ENCODE measurements at places on chromosomes 7 and 10. TPM values are rescaled to one million over a fixed set of nuclear protein-coding genes. Genes with fewer than 3 reads are reported as not detected.

Gene DIP2C
- total RNA-seq = 46.5 TPM

GRCh38 chr10:70666960-70667798 is 5.1 kb upstream of the ADAMTS14 start:
- DNase-seq = no peak

- no peak for DNase-seq
Observed at GRCh38 chr7:97601931-97602457, 129.9 kb upstream of the TAC1 start.

DNA sequence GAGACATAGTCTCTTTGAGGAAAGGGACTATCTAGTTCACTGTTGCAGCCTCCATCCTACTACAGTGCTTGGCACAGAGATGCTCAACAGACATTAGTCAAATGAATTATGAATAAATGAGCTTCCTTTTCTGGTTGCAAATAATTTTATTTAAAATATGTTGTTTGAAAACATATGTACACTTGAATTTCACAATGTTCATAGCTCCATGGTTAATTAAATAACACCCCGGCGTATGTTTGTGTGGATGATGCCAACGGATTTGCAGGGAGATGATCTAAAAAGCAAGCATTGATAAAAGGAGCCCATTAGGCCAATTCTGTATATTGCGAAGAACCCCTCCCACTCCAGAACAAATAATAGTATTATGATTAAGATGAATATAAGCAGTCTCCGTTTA is 47.8 kb upstream of the ORC5 start:
- DNase-seq = no peak

DNA sequence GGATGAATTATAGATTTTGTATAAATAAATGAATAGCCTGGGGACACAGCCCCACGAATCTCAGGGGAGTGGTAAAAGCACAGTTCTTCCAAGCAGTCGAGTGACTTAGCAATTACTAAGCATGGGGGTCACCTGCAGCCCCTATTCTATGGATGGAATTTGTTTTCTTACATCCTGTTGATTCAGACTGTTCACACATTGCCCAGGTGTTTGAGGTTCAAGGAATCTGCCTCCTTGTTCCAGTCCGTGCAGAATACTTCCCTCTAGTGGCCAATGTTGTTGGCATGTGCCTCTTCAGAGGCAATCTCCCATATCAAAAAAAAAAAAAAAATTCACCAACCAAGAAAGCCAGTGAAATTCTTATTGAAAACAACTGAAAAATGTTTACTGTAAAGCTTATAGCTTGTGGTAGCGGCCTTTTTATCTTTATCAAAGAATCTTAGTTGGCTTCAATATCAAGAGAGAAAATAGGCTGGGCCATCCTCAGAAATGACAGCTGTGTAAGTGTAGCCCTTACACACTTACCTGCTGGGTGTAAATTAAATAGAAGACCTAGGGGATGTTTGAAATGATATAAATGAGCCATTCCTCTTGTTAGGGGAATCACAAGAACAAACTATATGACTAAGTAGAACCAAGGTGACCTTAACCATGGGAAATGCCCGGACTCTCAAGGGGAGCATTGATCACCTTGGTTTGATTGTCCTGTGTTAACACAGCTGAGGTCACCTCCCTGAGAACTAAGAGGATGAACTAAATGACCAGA is 7.8 kb downstream of the LIPM start:
- no peak for DNase-seq

- no peak for DNase-seq
Observed at GRCh38 chr10:79045566-79046175, 23.1 kb upstream of the ZMIZ1 start.

Gene AKR1C4
- not detected for total RNA-seq

Gene TBXAS1
- 80.4 TPM for total RNA-seq

DNA sequence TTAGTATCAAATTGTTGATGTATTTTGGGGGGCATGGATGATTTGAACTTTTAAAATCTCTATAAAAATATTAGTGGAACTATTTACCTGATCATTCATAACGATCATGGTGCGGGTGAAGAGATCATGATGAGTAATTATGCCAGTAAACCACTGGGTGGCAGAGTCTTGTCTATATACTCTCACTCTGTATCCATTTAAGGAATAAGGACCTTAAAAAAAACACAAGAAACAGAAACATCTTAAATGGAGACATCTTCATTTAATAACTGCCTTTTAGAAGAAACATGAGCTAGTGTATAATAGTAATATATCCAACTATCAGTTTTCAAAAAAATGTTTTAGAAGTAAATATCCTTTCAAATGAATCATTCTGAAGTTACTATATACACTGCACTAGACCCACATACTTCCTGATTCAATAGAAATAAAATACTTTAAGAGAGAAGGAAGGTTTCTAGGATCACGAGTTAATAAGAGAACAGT is 84.0 kb downstream of the NRBF2 start:
- DNase-seq = no peak

DNA sequence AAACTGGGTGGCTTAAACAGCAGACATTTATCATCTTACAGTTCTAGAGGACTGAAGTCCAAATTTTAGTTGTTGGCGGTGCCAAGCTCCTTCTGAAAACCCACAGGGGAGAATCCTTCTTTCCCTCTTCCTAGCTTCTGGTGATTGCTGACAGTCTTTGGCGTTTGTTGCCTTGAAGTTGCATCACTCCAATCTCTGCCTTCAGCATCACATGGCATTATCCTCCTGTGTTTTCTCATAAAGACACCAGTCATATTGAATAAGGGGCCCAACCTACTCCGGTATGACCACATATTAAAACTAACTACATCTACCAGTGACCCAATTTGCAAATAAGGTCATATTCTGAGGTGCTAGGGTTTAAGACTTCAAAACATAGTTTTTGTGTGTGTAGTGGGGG is 472.1 kb upstream of the IGFBP3 start:
- no peak for DNase-seq

Gene C10orf105
- 0.20 TPM for total RNA-seq

- DNase-seq = no peak
Observed at GRCh38 chr10:8095959-8096358, 41.5 kb downstream of the GATA3 start.

GRCh38 chr10:34492081-34492480 is 323.0 kb downstream of the PARD3 start:
- no peak for DNase-seq

Gene ASL
- total RNA-seq = 130 TPM

DNA sequence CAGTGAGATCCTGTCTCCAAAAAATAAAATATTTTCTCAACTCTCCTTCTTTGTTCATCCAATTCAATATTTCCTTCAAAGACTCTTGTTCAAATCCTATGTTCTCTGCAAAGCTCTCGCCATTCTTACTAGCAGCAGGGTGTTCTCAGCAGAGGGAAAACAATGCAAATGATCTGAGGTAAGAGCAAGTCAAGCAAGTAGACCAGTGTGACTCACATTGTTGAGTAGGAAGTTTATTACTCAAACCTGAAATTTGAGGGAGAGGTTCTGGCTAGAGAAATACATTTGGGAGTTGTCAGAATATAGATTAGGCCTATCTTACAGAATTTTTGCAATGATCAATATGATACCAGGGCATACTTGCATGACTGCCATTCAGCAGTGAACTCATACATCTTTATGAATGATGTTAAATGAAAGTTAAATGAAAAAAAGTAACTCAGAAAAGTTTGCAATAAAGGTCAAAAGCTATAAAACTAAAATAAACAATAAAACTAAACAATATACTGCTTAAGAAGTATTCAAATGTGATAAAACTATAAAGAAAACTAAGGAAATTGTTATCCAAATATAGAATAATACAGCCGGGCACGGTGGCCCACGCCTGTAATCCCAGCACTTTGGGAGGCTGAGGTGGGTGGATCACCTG is 5.8 kb downstream of the IDE start:
- no peak for DNase-seq

DNA sequence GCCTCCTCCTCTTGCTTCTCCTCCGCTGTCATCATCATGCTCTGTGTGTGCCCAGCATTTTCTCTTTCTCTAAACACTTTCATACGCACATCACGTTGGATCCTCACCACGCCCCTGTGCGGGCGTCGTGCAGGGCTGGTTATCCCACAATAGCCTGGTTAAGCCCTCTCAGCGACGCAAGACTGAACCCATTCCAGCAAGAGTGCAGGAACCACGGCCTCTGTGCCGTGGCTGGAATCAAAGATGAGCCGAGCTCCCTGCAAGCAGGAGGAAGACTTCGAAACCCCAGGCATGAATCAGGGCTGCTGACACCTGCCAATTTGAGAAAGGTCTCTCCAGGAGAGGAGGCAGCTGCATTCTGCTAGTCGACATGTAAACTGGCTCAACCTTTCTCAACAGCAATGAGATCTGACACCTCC is 74.8 kb upstream of the FOXK1 start:
- DNase-seq = no peak

Data from tibial nerve (tissue), 4 donors.